Brain microvascular endothelial cell (primary cell): ENCODE measurements at places on chromosomes 7 and 10.
A peak's percentile ranks its signal among the peaks of the same experiment; 100 is the strongest.

DNA sequence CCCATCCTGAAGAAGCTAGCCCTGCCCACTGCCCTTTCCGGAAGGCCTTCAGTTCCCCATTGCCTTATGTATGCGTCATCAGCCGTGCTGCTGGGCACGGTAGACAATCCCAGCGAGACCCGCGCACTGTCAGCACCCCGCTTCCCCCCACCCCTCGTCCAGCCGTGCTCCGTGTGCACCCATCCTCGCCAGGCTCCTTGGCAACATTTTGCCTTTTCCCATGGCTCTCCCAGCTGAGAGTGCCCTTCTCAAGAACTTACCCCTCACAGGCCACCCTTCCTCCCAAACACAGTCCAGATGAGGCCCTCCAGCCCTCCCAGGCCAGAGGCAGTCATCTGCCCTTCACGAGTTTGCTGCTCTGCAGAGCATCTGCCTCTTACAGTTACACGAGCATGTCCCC is 633.8 kb upstream of the FOXK1 start:
- no peak for DNase-seq

- DNase-seq, result peak; percentile 22
These were observed 167.5 kb downstream of the ITGB1 start for GRCh38 chr10:32790483-32790882.

- no peak for DNase-seq
These were observed 83.4 kb upstream of the NMT2 start for GRCh38 chr10:15251791-15252380.

- DNase-seq, result peak; percentile 90
These were observed 50.2 kb downstream of the LAMB4 start for GRCh38 chr7:108079648-108080591.

DNA sequence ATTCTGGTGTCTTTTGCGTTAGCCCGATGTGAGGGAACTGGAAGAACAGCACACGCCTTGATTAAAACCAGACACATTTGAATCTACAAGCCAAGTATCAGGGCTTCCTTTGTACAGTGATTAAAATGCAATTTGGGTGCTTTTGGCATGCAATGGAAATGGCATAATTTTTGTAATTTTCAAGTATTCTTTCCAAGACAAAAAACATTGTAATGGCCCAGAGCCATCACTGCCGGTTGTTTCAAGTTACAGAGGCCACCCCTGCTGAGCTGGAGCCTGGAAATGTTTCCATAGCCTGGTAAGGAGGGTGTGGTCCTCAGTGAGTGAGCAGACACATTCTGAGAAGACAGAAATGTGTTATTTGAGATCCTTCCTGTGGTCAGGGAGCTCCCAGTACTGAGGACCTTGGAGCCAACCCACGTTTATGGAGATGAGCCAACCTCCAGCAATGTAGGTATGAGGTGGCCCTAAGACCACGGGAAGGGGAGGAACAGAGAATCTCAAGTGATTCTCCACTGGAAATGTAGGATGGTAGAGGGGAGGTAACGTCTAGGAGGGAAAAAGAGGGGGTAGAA is 20.9 kb downstream of the TEX36 start:
- DNase-seq, result peak; percentile 65

DNA sequence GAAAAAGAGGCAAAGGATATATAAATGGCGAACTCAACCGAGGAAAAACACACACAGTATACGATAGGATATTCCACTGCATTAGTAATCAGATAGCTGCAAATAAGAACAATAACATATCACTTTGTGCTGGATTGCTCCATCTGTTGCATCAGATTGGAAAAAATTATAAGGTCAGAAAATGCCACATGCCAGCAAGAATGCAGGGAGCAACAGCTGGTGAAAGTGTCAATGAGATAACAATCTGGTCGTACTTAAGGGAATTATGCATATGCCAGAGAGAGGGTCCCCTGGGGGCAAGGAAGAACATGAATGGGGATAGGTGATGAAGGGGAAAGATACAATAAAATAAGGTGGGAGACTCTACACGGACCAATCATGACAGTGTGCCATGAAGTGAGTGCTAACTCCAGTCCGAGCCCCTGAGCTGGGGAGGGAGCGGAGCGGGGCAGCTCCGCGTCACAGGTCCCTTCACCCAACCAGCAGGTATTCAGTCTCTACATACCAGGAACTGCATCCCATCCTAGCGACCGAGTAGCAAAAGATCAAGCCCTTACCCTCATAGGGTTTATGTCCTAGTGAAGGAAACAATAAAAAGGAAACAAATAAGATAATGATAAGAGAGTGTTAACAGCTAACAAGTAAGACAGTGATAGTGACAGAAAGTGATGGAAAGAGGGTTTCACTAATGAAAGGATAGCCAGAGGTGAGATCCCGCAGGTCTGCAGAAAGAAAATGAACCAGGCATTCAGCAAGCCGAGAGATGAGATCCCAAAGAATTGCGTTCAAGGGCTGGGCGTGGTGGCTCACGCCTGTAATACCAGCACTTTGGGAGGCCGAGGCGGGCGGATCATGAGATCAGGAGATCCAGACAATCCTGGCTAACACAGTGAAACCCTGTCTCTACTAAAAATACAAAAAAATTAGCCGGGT is 9.4 kb downstream of the MPP7 start:
- no peak for DNase-seq

GRCh38 chr10:89258881-89259280 is 7.3 kb upstream of the LIPA start:
- no peak for DNase-seq

- DNase-seq, result no peak
These were observed 4.8 kb downstream of the DNMBP start for GRCh38 chr10:100004805-100005510.

DNA sequence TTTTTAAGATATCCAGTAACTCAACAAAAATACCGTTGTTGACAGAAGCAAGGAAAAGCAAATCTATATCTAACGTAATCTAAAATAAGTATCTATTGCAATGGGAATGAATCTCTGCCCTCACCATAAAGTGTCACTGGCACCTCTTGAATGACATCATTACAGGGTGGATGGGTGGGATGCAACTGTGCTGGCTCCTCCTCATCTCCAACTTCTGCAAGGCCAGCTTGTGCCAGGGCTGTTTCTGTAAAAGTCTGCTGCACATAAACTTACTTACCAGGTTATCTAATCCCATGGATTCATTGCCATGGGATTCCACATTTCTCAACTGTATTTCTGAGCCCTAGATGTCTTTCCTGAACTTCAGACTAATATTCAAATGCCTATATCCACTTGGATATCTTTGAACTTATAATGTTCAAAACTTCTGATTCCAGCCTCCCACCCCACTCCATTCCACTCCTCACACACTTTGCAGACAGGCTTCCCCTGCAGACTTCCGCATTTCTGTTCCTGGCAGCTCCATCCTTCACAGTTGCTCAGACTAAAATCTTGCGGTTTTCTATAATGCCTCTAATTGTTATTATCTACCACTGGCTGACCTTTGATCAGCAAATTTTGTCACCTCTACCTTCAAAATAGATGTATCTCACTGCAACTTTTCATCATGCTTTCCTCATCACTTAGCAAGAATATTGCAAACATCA is 10.7 kb downstream of the FGL2 start:
- no peak for DNase-seq

GRCh38 chr7:77459311-77459726 is 43.2 kb upstream of the GSAP start:
- DNase-seq, result no peak
